ENCODE measurements at places on chromosomes 16 and 17. TPM values are rescaled to one million over a fixed set of nuclear protein-coding genes. Genes with fewer than 3 reads are reported as not detected.

- no peak for DNase-seq
Observed at GRCh38 chr16:88465387-88465983, 12.4 kb downstream of the ZFPM1 start.

DNA sequence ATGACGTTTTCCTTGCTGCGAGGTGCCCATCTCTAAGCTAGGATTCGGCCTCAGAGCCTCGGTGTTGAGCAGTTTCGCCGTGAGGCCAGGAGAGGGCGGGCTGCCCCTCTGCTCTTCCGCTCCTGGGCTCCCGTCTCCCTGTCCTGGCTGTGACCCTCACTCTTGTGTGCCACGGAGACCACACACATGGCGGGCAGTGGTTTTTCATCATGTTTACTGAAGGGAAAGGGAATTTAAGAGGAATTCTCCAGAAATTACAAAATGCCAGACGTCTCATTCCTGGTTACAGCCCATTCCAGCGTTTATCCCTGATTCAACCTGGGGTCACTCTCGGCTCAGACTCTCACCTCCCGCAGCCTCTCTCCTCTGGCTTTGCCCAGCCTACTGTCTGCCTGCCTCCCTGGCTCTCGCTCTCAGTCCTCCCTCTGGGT lies 96.8 kb upstream of the ELAC2 start:
- DNase-seq: no peak

Gene GNPTG
- total RNA-seq: 30.3 TPM

Gene SPAG5
- total RNA-seq: 1.1 TPM

Gene AANAT
- not detected for total RNA-seq

Gene ATP2A3
- 6.0 TPM for total RNA-seq

Gene MTMR4
- 11.3 TPM for total RNA-seq
